Left cardiac atrium (tissue), 4 donors: ENCODE measurements at places on chromosomes 16 and 17. TPM values are rescaled to one million over a fixed set of nuclear protein-coding genes. Genes with fewer than 3 reads are reported as not detected.
A peak's percentile ranks its signal among the peaks of the same experiment; 100 is the strongest.

DNA sequence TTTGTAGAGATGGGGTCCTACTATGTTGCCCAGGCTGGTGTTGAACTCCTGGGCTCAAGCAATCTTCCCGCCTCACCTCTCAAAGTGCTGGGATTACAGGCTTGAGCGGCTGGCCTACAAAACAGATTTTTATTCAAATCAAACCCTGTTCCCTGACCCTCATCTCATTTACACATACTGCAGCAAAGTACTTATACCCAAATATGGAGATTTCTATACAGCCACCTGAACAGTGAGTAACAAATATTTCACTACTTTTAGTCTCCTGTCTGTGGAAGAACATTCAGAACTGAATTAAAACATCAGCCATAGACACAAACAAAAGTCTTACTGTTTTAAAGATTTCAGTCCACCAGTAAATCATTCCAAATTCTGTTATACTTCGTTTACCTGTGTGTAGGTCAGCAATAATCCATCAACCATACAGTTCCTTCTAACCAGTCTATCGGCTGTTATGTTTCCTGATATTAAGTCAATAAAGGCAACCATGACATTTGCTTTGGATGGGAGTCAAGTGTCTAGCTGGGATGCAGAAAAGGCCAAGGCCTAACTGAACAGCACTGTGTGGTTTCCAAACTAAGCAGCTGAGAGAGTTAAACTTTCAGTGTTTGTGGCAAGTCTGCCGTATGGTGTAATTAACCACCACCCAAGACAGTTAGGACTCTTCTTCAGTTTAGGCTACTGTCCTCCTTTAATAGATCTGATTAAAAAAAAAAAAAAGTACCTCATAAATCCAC is 22.3 kb downstream of the ERN1 start:
- no peak for DNase-seq

- DNase-seq: no peak
Observed at GRCh38 chr16:12805066-12805465, 1.4 kb upstream of the CPPED1 start.

DNA sequence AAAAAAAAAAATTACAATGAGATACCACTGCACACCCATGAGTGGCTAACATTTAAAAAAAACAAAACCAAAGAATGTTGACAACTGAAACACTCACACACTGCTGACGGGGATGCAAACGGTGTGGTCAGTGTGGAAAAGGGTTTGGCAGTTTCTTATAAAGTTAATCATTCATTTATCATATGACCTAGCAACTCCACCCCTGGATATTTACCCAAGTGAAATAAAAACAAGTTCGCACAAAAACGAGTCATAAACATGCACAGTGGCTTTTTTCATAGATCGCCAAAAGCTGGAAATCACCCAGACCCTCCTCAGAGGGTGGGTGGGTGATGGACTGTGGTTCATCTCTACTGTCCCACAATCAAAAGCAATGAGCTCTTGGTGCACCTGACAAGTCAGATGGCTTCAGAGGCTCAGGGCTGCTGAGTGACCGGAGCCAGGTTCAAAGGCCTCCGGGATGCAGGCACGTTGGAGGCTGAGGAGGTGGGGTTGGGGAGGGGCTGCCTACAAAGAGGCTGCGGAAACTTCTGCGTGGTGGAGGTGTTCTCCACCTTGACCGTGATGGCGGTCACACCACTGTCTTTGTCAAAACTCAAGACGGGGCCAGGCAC is 14.2 kb downstream of the RAB40B start:
- no peak for DNase-seq

DNA sequence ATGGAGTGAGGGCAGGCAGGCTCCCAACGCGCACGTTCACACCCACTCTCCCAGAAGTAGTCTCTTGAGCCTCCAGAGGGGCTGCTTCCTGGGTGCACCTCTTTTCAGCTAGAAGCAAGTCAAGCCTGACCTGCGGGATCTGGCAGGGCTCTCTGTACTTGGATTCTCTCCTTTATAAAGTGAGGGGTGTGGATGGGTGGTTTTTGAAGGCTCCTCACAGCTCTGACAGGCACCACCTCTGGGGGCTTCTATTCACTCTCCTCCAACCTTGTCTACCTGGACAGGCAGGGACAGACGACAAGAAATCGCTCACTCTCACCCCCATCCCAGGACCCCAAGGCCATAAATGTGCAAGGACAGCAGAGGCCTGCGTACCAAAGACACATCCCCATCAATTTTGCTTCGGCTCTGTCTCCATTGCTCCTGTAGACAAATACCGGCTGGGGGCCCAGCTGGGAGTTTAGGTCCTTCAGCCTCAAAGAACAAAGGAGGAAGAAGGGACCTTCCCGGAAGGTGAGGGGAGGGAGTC is 814 bp upstream of the DYNLL2 start:
- no peak for DNase-seq

GRCh38 chr17:74623693-74624093 is at the start of gene CD300E:
Gene CD300E (minus strand): TSS chr17:74623738. CDS start chr17:74623621, 117 bp downstream.
- DNase-seq: no peak

GRCh38 chr16:47977802-47978201 is 178.0 kb downstream of the ABCC12 start:
- no peak for DNase-seq

DNA sequence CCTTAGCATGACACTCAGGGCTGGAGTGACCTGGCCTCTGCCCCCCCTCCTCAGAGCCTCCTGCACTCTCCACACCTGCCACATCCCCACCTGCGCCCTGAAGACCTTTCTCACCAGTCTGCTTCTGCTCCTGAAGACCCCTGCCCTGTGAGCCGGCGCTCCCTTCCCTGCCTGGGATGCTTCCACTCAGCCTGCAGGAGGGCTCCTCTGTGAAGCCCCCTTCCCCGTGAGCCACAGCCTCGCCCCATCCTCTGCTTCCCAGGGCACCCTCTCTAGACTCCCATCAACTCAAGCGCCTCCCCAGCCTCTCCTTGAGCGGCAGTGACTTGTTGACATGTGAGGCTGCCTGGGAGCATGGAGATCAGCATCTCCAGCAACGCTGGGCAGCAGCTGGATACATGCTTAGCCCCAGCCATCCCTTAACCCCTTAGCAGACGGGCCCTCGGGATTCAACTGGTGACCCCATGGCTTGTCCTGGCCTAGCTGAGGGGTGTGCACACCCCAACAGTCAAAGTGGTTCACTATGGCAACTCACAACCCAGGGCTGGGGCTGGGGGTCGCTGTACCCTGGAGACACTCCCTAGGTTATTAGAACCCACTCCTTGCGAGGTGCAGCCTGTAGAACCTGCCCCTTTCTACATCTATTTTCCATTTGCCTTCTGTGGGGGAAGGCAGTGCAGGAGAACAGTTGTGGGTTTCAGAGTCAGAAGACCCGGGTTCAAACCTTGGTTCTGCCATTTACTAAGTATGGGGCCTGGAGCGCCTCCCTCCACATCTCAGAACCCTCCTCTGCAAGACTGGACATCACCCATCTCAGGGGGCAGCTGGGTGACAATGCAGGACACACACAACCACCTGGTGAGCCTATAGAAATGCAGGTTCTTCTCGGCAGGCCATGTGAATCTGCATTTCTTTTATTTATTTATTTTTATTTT is 21.5 kb downstream of the TMEM235 start:
- peak; percentile 20 for DNase-seq

DNA sequence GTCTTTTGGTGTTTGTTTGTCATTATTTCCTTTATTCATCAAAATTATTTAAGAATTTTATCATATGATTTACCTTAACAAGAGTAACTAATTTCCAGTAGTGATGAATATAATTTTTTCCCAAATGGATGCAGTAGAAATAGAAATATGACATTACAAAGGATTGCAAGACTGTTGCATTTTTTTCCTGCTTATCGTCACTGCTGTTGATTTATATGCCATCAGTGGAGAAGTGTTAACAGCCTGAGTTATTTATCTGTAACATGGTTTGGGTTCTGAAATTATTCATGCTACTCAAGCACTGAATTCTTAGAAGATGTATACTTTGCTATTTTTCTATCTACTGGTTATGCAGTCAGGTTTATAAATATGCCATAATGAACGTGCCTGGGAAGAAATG is 68.6 kb downstream of the TMEM100 start:
- DNase-seq: no peak

- no peak for DNase-seq
Observed at GRCh38 chr16:83803811-83804210, 4.0 kb upstream of the HSBP1 start.

DNA sequence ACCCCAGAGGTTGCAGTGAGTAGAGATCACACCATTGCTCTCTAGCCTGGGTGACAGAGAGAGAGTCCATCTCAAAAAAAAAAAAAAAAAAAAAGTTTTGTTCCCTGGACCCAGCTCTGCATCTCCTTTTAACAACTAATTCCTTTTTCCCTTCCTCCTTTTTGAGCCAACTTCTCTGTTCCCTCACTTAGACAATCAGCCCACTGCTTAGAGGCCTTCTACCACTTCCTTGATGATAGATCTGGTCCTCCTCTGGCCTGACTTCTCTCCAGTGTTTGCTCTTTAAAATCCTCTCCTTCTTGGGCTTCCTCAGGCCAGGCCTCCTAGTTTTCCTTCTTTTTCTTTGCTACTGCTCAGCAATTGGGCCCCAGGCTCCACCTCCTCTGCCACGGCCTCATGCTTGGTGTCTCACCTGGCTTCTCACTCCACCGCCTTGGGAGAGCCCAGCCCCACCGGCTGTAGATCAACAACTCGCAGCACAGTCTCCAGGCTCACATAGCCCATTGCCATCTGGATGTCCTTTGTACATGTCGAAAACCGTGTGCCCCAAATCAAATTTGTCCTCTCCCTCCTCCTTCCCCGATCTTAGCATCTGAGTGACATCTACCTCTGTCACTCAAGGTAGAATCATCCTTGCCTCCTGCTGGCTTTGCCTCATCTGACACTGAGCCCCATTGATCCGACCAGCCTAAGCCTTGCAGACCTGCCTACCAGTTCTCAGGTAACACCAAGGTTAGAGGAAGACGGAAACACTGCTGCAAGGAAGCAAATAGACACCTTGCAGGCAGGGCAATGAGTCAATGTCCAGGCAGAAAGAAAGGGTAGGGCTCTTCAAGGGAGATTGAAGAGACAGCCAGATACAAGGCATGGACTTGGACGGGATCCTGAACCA is 17.4 kb downstream of the ARHGAP27 start:
- DNase-seq: no peak

CNGB1 gene
- not detected for total RNA-seq

CD300H gene
- not detected for total RNA-seq

SLC9A5 gene
- 1.5 TPM for total RNA-seq

CD79B gene
- 7.5 TPM for total RNA-seq

SGCA gene
- 131 TPM for total RNA-seq

CDH16 gene
- total RNA-seq: 0.47 TPM

DCAF7 gene
- 43.5 TPM for total RNA-seq

PKMYT1 gene
- 0.97 TPM for total RNA-seq
